ENCODE measurements at places on chromosomes 7 and 10.

GRCh38 chr7:64656489-64656888 lies 9.4 kb upstream of the ZNF107 start:
- no peak for DNase-seq

DNA sequence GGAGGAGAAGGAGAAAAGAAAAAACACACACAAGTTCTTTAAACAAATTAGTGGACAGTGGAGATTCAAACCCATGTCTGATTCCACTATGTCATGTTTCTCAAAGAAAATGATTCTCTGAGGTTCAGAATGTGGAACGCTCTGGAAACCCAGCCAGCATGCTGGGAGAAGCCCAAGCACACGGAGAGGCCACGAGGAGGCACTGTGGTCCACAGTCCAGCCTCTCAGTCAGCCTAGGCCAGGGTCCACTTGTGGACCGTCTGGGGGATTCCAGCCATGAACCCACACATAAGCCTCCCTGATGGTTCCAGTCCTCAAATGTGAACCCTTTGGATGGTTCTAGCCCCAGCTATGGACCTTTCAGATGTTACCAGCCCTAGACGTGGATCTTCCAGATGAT lies 73.4 kb downstream of the CAV1 start:
- peak; percentile 5 for DNase-seq

DNA sequence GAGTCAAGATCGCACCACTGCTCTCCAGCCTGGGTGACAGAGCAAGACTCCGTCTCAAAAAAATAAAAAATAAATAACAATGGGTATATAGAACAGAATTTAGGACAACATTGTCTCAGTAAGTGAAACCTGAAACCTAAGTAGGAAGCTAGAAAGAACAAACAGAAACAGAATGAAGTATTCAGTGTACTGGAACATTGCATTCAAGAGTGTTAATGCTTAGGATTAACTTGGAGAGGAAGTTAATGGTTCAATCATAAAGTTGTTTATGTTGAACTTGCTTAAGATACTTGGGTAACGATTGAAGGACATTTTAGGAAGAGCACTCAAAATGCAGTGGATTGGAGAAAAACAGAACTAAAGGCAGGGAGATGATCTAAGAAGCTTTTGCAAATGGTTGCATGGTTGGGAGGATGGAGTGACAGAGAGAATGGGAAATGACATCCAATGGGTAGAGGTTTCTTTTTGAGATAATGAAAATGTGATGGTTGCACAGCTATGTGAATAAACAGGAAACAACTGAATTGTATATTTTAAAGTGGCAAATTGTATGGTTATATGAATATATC lies 233.7 kb downstream of the ADK start:
- DNase-seq, result no peak

- peak; percentile 62 for DNase-seq
Measured at GRCh38 chr7:133602291-133602690, 349.4 kb downstream of the EXOC4 start.

DNA sequence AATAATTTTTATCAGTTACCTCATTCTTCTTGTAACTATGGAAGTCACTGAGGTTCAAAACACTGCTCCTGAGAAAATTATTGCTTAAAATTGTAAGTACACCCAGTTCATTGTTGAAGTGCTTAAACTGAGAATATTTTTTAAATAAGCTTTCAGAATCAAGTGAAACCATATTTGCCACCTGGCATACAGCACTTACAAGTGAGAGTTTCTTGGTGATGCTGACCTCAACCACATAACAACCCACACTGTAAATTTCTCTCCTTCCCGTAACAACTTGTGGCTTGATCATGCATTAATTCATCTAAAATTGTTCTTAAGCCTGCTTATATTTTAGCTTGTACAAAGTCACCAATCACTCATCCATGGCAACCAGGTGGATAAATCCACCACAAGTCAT lies 34.0 kb downstream of the IMMP2L start:
- no peak for DNase-seq

DNA sequence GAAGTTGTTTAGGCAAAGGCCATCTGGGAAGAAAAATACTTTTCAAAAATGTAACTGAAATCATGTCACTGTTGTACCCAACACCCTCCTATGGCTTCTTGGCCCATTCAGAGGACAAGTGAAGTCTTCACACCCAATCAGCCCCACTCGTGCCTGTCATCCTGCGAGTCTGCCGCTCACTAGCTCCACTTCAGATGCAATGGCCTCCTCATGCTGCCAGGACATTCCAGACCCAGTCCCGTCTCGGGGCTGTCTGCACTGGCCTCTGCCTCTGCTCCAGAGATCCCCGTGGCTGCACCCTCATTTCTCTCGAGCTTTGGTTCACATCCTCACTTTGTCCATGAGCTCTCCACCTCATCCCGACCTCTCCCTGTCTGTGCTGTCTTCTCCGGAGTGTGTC lies 227.1 kb downstream of the KCNMA1 start:
- no peak for DNase-seq

GRCh38 chr7:69434398-69434815 lies 163.9 kb upstream of the AUTS2 start:
- no peak for DNase-seq

GRCh38 chr7:150716368-150716767 lies at the start of gene GIMAP1:
TSS of gene GIMAP1 (plus strand) at chr7:150716613. CDS start at chr7:150719048, 2,435 bp downstream.
- no peak for DNase-seq

- DNase-seq, result no peak
Measured at GRCh38 chr10:53702489-53702888, 929.9 kb upstream of the MBL2 start.

DNA sequence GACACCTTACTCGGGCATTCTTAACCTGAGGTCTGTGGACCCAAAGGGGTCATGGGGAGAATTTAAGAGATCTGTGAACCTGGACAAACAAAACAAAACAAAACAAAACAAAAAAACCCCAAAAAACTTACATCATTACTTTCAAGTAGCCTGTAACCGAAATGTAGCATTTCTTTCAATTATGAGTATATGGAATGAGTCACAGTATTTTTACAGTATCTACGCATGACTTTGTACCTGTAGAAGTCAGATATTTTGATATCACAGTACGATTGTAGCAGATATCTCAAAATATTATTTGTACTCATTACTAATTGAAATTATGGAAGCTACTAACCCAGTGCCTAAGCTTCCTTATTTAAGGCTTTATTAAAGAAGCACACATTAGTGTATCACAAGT lies 210.2 kb downstream of the JAZF1 start:
- DNase-seq, result no peak

GRCh38 chr10:22479419-22479818 lies 134.1 kb downstream of the SPAG6 start:
- peak; percentile 31 for DNase-seq

DNA sequence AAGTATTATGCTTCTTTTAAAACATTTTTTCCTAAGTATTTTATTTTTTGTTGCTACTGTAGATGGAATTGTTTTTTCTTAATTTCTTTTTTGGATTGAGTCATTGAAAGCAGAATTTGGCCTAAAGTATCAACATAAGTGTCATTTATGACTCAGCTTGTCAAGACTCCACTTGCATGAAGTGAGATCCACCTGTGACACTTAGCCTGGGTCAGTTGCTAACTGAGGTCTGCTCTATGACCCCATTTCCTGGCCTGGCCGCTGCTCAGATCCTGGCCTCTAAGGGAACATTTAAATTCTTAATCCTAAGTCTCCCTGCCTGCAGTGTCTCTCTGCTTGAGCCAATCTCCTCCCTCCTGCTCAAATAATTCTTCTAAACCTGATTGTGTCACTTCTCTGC lies 35.5 kb downstream of the TMEM270 start:
- no peak for DNase-seq

DNA sequence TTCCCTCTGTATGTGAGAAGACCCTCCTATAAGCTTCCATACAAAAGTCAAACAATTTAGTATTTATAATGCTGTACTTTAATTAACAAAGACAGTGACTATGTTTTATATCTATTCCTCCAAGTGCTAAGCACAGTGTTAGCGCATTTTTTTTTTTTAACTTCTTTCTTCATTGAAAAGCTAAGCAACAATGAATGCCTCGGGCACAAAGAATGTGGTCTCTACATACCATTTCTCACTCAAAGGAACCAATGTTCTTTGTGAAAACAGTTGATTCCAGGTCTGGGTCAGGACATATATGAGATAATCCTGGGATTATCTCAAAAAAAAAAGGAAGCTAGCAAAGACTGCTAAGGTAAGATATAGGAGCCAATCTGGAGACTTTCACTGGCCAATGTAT lies 26.2 kb upstream of the REEP3 start:
- no peak for DNase-seq

- DNase-seq, result no peak
Measured at GRCh38 chr10:73888514-73888913, 14.2 kb upstream of the CAMK2G start.

DNA sequence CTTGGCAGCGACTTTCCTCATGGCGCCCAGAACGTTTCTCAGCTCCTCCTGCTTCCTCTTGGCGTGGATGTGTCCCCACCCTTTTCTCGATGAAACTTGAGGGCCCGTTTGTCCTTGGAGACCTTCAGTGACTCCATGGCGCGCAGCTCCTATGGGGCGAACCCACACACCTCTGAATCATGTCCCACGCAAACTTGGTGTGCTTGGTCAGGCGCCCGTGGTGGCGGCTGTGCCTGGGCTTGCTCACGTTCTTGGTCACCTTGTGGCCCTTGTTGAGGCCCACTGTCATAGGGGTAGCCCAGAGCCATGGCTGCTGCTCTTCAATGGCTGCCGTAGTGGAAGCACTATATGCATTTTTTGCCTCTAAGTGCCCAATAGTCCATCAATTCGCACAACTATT lies 117.5 kb upstream of the FOXP2 start:
- no peak for DNase-seq

GRCh38 chr7:97731736-97732564 lies at the start of gene TAC1:
TSS of gene TAC1 (plus strand) at chr7:97732086. CDS start at chr7:97732613, 527 bp downstream.
- DNase-seq, result no peak

- DNase-seq, result no peak
Measured at GRCh38 chr7:20447021-20447650, 116.4 kb downstream of the ITGB8 start.

- DNase-seq, result no peak
Measured at GRCh38 chr7:75573477-75574019, 81.4 kb downstream of the SPDYE5 start.
